ENCODE measurements at places on chromosomes 11 and 22.

GRCh38 chr11:121295246-121296029, 2.9 kb downstream of the SC5D start:
- no peak for DNase-seq

GRCh38 chr11:8386134-8386864, 122.6 kb upstream of the LMO1 start:
- no peak for DNase-seq

- no peak for DNase-seq
These were observed 3.0 kb upstream of the RFPL3 start for GRCh38 chr22:32354360-32355351.

DNA sequence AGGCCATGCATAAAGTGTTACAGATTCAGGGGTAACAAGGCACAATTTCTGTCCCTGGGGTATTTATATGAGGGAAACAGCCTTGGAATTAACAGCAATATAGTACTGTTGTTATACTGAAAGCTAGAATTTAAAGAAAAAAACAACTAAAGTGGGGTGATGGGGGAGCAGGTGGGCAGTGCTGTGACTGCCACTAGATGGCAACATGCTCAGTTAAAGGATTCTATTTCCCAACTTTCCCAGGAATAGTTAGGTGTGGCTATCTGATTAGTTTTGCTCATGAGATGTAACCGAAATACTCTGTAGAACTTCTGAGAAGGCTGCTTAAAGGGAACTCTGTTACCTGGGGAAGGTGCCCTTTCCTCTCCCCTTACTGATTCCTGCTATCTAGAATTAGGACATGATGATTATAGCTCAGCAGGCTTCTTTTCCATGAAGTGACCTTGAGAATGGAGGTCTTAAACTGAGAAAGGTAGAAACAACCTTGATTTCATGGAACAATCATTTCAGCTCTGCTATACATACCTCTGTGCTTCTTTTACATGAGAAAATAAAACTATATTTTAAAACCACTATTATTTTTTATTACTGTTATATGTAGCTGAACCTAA, 102.6 kb downstream of the RELT start:
- DNase-seq, result no peak

GRCh38 chr22:35464399-35464798, 64.5 kb downstream of the MCM5 start:
- no peak for DNase-seq

GRCh38 chr11:3165916-3166267, 782 bp upstream of the OSBPL5 start:
- DNase-seq, result no peak

All from T-helper 9 cell (primary cell).